ENCODE measurements at places on chromosomes 2 and 18.

DNA sequence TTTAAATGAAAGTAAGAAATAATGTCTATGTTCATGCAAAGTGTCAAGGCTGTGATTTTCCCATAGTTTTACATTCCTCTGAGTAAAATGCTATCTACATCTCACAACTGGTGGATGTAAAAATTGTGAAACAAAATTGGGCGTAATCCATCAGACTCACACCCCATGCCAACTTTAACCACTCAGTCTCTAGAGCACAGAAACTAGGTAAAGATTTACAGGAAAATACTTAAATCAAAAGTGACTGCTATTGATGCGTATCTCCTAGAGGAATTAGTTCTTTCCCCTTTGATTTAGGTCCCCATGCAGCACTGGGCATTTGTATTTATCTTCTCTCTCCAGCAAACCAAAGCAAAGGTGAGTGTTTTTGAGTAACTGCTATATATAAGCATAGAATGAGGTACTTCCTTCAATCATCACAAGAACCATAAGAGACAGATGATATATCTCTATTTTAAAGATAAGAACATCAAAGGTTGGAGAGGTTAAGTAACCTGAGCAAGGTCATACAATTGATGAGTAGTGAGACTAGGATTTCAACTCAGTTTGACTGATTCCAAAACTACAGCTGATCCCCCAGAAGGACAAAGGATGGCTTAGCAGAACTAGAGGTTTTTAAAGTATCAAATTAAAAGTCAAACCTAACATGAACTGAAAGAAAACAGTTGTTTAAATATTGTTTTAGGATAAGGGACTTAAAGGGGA, 594.0 kb upstream of the ACVR2A start:
- no peak for DNase-seq

- no peak for DNase-seq
These were observed 89.5 kb downstream of the CERS6 start for GRCh38 chr2:168545439-168546082.

DNA sequence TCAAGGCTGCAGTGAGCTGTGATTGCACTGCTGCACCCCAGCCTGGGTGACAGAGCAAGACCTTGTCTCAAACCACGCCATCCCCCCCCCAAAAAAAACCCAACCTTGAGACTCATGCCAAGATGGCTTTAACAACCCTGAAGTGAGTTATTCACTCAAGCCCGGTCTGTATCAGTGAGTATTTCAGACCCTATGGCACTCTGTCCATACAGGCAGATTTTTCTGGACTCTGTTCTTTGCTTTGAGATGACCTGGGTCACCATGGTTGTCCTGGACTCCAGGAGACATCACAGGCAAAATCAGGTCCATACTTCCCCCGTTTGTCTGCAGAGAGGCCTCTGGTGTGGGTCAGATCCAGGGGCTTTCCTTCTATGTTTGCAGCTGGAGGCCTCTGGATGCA, 91.7 kb downstream of the TGOLN2 start:
- no peak for DNase-seq

- DNase-seq = no peak
These were observed 8.3 kb upstream of the RNF103 start for GRCh38 chr2:86631846-86632485.
